ENCODE measurements at places on chromosomes 2 and 18.

GRCh38 chr2:8152392-8153257 lies 529.2 kb upstream of the ID2 start:
- DNase-seq, result no peak

GRCh38 chr18:54871231-54871630 lies 43.0 kb downstream of the RAB27B start:
- DNase-seq, result no peak

DNA sequence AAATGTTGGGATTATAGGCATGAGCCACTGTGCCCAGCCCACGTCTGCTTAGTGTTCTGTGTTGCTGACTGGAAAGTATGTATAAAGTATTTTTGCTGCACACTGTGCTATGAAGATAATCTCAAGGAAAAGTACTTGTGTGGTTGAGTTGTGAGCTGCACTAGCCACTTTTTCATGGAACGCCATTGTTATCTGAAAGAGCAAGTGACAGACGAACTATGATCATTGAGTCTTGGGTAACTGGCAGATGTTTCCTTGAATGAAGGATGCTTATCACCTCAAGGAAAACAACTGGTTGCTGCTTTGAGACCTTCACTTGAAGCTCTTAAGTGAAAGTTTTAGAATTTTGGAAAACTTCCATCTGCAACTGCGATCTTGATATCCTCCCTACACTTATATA lies 82.2 kb upstream of the KCTD1 start:
- no peak for DNase-seq

GRCh38 chr2:233966388-233966787 lies 49.2 kb downstream of the TRPM8 start:
- no peak for DNase-seq

GRCh38 chr2:29164091-29164846 lies 49.1 kb downstream of the CLIP4 start:
- DNase-seq, result no peak

GRCh38 chr2:197071790-197072436 lies 145.4 kb upstream of the PGAP1 start:
- no peak for DNase-seq

GRCh38 chr2:45248214-45248613 lies 239.0 kb upstream of the SIX2 start:
- DNase-seq, result no peak

GRCh38 chr2:11571170-11571569 lies 37.3 kb downstream of the GREB1 start:
- DNase-seq, result no peak

GRCh38 chr2:1461507-1462390 lies 48.5 kb downstream of the TPO start:
- DNase-seq, result no peak

- no peak for DNase-seq
Measured at GRCh38 chr2:239009589-239009961, 161.7 kb downstream of the TWIST2 start.
